ENCODE measurements at places on chromosomes 5 and 9.

DNA sequence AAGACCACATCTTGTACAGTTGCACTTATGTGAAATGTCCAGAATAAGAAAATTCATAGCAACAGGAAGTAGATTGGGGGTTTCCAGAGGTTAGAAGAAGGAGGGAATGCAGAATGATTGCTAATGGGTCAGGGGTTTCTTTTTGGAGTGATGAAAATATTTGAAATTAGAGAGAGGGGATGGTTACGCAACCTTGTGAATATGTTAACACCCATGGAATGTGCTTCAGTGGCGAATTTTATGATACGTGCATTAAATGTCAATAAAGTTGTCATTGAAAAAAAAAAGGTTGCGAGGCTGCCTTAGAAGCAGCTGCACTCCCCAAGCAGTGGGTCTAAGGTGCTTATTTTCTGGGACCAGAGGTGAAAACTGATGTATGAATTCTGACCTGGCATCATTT lies 64.4 kb upstream of the SUB1 start:
- DNase-seq: no peak

- DNase-seq: no peak
Observed at GRCh38 chr9:99605016-99605743, 216.5 kb upstream of the NR4A3 start.

DNA sequence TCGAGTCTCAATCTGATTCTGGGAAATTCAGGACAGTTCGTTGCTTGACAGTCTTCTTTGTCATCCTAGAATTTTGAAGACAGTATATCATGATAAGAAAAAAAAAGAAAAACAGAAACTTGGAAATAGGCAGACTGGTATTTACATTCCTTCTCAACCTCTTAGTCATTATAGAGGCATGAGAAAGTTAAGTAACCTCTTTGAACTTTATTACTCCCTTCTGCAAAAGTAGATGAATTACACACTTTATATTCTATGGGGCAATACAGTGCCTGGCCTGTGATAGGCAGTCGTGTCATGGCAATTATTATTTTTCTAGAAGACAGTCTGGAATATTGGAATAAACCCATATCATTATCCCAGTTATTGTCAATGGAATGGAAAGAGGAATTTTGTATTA lies 828.9 kb downstream of the TLR4 start:
- no peak for DNase-seq

- no peak for DNase-seq
Observed at GRCh38 chr5:68086857-68087256, 128.7 kb upstream of the PIK3R1 start.

GRCh38 chr9:132443951-132444607 lies 34.1 kb downstream of the CFAP77 start:
- no peak for DNase-seq

DNA sequence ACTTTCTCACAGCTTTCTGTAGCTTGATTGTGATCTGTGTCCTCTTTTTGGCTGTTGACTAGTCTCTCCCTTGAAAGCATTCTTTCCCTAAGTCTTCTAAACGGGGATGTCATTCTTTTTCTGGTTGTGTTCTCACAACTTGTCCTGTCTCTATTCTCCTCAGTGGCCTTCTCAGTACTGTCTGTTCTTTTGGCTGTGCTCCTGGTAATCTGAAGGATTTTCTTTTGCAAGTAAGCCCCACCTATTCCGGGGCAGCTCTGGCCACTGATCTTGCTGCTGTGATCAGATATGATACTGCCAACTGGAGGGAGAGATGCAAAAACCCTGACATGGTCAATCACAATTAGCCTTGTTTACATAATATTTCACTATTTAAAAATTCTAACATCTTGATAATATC lies 172.2 kb downstream of the CDC42SE2 start:
- no peak for DNase-seq

DNA sequence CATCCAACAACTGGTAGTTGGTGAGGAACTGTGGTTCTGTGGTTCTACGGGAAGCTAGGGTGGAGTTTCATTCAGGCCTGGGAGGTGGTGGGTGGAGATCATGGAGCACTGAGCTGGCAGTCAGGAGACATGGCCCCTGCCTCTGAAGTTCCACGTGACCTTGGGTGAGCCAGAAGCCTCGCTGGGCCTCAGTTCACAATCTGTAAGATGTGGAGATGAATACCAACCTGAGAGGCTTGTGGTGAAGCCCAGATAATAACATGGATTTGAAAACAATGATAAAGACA lies 177.9 kb downstream of the MACROH2A1 start:
- DNase-seq: peak; percentile 10

DNA sequence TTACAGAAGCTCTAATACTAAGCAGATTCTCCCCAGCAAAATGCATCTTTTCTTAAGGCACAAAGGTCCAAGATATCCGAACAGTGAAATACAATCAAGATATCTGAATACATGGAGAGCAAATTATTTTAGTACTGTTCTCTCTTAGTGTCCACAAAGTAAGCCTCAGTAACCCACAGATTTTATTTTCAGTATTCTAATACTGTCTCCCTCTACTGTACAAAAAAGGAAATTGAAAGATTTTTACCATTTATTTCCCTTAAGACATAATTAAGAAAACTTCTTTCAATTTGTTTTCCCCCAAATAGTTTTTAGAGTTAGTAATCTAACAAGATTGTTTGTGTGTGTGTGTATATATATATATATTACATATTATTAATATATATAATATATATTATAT lies 24.7 kb upstream of the NOL6 start:
- no peak for DNase-seq

DNA sequence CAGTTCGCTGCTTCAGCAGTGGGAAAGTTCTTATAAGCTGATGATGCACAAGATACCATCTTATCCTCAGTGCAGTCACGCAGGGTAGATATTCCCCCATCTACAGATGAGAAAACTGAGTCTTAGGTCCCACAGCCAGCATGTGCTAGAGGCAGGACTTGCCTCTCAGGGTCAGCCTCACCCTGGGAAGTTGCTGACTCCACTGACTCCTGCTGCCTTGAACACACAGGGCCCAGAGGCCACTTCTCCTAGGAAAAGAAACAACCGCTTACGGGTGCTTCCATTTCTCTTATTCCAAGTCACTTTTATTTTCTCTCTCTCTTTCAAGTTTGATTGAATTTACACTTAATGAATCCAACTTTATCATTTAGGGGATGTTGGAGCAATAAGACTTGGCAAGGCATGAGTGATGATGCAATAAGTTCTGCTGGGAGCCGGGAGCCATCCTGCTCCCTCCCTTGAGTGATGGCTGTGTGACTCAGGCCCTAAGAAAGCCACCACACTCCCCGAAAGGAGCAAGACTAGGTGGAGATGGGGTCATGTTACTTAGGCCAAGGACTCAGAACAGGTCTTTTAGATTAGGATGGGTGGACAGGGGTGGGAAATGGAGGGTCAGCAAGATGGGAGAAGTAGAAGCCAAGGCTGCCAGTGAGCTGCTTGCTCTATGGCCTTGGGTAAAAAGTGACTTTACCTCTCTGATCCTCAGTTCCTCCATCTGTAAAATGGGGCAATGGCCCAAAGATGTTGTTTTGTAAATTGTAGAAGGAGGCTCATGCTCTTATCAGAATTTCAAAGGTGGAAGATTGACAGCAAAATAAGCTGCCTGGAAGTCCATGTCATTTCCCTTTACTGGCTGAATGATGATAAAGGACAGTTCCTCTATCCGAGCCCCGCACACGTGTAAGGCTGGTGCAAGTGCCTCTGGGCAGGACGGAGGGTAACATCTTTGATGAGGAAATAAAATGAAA lies 67.4 kb upstream of the ZNF618 start:
- DNase-seq: no peak

DNA sequence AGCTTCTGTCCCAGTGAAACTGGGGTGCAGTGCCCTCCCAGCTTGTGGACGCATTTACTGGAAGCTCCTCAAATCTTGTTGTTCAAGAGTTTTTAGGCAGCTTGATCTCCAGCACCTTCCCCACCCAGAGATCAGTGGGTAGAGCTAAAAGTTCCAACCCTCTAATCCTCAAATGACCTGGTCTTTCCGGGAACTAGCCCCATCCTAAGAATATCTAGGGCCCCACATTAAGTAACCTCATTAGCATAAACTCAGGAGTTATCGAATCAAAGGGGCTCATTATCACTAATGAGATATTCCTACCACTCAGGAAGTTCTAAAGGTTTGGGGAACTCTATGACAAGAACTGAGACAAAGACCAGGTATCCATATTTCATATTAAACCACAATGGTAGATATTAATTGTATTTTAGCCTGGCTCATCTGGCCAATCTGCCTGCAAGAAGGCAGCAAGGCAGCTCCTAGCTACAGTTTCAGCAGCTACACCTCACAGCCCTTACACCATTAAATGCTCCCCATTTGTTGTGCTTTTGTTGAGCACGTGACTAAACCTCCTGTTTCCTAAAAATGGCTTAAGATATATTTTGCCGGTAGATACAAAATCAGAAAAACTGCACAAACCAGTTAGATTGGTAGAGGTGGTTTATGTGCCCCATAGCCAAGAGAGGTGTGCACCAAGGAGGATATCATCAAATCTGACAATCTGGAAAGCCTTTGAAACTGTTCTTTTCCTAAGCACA lies 24.6 kb upstream of the SLC22A5 start:
- DNase-seq: no peak

- no peak for DNase-seq
Observed at GRCh38 chr5:129382921-129383672, 77.0 kb upstream of the ADAMTS19 start.

DNA sequence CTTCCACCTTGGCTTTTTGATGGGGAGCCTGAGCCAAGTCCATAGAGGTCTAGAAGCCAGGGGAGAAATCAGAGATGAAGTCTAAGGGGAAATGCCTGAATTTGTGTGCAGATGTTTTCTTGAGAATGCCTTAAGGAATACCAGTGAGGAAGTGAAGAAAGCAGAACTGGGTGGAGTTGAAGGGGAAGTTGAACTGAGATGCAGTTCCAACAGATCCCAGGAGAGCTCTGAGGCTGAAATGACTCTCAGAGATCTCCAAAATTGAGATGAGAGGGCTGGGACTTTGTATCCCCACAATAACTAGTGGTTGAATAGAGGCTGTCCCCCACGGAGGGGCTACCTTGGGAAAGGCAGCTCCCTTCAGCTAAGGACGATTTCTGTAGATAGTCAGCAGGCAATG lies 197.1 kb downstream of the ZNF462 start:
- no peak for DNase-seq

GRCh38 chr9:134597041-134597913 lies 44.3 kb upstream of the COL5A1 start:
- DNase-seq: no peak

DNA sequence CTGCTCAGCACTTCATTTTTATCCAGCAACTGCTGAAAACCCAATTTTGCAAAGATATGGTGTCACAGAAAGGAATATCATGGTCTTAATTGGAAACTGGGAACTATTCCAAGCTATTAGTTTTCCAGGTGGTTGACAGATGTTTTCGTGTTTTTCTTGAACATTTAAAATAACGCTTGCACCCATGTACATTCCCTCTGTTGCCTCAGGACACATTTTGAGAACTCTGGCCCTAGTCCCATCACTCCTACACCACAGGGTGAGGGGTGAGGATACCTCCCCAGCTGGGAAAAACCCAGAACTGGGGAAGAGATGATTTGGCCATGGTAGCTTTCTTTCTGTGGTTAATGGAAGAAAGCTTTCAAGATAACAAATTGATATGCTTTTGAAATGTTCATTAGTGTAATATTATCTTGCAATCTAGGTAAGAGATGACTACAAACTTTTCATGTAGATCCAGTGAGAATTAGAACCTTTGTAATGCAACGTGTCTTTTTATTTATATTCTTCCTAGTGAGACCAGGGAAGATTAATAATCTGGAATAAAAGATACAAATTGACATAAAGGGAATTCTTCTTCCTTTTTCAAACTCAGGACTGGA lies 627.0 kb downstream of the RAB3C start:
- DNase-seq: no peak

DNA sequence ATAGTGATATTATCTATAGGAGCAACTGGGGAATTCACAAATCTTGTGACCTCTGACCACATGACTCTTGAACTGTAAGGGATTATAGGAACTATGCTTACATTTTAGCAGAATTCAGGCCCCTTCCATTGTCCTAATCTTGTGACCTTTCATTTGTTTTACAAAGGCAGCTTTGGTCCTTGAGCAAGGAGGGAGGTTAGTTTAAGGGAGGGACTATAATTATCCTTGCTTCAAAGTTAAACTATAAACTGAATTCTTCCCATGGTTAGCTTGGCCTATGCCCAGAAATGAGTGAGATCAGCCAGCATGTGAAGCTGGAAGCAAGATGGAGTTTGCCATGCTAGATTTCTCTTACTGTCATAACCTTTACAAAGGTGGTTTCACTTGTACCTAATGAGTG lies 51.2 kb downstream of the TARS1 start:
- DNase-seq: no peak

- DNase-seq: no peak
Observed at GRCh38 chr9:126549246-126550006, 64.3 kb upstream of the LMX1B start.

DNA sequence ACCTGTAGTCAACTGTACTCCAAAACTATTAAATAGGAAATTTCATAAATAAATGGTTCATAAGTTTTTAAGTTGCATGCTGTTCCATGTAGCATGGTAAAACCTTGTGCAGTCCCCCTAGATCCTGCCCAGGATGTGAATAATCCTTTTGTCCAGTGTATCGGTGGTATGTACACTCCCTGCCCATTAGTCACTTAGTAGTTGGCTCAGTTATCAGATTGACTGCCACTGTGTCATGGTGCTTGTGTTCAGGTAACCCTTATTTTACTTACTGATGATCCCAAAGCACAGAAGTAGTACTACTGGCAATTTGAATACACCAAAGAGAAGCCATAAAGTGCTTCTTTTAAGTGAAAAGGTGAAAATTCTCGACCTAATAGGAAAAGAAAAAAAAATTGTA lies 134.2 kb downstream of the RNF180 start:
- no peak for DNase-seq

DNA sequence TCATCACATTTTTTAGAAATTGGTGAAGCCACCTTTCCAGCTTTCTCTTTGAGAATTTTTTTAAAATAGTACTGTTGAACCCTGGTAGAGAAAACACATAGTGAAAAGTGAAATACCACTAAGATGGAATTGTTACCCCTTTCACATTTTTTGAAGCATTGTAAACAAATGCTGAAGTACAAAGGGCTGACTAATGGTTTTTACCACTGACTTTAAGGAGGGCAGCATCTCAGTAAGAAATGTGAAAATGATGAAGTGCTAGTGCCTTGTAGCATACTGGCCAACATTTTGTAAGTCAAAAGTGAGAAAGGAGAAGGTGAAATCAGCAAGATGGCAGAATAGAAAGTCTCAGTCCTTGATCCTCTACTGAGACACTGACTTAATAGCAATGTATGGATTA lies 320.6 kb downstream of the PJA2 start:
- no peak for DNase-seq

DNA sequence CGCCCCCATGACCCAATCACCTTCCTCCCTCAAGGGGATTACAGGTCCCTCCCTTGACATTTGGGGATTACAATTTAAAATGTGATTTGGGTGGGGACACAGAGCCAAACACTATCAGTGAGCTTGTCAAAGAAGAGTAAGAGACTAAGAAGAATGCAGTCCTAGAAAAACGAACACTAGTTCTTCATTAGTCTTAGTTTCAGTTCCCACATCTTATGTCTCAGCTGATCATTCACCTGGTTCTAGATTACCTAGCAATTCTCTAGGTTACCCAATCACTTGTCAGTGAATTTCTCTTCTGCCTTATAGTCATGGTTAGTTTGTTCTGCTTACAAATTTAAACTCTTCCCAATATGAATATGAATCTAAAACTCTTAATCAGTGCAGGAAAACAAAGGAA lies 251.5 kb downstream of the COX7C start:
- DNase-seq: no peak

GRCh38 chr9:124004593-124004992 lies 7.0 kb upstream of the LHX2 start:
- DNase-seq: no peak
